ENCODE measurements at places on chromosomes 4 and X.

GRCh38 chr4:108838451-108838850, 75.6 kb upstream of the ETNPPL start:
- DNase-seq = no peak

DNA sequence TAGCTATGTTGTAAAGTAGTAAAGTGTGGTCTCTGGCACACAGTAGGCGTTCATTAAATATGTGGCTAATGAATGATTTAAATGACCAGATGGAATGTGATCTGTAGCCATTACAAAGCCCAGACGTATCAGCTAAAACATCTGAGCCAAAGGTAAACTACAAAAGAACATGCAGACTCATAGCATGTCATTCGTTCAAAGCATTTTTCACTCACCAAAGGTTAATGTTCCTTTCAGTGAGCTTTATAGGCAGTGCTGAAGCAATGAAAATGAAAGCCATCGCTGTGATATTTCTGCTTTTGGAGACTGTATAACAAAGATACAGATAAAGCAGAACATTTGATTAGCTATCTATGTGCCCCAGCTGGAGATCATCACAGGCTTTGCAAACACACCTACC, 50.5 kb downstream of the F9 start:
- DNase-seq = no peak

GRCh38 chrX:39653691-39654090, 444.1 kb downstream of the BCOR start:
- no peak for DNase-seq

DNA sequence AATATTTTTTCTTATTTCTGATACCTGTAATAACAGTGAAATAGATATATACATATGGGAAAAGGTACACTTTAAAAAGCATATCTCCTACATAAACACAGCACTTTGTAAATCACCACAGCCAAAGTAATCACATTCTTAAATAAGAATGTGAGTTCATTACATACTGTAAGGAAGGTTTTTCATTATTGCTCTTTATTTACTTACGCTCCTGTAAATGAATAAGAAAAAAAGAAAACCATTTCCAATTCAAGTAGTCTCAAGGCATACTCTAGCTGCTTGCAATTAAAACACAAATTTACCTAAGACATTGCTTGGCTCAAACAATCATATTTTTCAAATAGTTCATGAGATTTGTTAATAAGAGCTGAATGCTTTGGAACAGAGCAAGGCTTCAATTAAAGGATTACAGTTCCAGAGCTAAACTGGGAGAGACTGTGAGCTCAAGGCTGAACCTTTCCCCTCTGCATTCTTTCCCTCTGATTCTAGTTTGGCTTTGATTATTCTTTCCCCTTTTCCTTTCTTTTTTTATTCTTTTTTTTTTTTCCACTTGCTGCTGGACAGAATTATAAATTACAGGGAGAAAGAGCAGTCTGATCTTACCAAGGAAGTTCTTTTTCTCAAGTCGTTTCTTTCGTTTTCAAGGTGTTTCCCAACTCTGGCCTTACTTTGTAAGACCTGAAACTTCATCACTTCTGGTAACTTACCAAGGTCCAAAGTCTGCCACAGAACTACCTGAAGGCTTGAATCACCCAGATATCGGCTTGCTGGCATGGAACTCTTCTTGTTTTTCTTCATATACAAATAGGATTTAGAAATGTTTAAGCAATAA, 278.3 kb downstream of the INPP4B start:
- DNase-seq = no peak

DNA sequence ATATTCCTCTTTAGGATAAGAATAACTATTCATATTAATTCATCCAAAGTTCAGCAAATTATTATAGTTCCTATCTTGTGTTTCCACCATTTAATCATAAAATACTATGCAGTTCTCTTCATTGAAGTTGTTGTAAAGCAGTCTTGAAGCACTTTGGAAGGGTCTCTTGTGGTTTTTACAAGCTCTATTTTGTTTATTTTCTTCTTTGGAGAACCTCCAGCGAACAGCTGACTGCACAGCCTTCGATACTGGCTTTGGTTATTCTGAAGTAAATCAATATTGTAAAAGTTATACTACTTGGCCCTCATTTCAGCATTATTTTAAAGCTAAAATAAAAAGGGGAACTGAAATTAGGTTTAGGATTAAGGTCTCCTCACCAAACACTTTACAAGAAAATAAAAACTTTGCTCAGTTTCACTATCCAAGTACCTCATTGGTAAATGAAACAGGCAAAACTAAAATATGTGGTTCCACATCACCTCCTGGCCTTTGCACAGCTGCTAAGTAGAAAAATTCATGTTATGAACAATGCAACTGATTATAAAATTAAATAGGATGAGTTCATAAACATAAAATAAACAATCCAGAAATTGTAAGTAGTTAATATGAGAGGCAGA, 1629.2 kb upstream of the ADGRL3 start:
- no peak for DNase-seq

DNA sequence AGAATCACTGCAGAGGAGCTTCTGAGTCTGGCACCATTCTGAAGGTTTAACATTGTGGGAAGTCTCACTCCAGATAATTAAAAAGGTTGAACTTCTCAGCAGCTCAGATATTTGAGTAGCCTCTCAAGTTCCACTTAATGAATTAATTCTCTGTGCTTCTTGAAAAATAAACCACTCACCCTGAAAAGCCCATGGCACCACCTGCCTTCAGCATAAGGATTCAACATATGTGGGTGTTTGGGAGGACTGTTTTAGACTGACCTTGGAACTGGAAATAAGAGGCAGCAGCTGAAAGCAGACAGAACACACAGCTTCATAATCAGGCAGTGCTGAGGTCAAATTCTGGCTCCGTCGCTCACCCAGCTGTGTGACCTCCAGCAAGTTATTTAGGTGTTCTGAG, 100.6 kb downstream of the KCNIP4 start:
- no peak for DNase-seq

GRCh38 chr4:123591875-123592274, 195.3 kb downstream of the SPRY1 start:
- no peak for DNase-seq

GRCh38 chr4:149910177-149910576, 94.5 kb upstream of the IQCM start:
- no peak for DNase-seq

DNA sequence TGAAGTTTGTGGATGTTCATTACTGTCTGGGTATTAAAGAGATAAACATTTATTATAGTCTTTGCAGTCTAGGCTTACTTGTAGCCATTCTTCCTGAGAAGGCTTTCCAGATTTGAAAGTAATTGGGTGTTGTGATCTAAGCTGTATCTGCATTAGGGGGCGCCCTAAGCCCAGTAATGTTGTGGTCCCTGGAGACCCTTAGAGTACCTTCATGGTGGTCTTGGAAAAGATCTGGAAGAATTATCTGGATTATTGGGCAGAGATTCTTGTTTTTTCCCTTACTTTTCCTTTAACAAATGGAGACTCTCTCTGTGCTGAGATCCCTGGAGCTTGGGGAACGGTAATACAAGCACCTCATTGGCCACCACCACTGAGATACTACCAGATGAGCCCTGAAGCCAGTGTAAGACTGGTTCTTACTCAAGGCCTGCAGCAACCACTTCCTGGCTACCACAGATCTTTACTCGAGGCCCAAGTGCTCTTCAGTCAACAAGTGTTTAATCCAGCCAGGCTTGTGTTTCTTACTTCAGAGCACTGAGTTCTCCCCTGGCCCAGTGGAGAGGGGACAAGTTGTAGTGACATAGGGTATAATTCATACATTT, 63.1 kb downstream of the RTL3 start:
- no peak for DNase-seq

GRCh38 chrX:108735091-108735678, 1.2 kb downstream of the IRS4 start:
- no peak for DNase-seq

Measured in NCI-H2227 treated with DMSO at 0.1 percent for 48 hours (cell line).